ELF-1 (cell line): ENCODE measurements at places on chromosomes 7 and 10.

DNA sequence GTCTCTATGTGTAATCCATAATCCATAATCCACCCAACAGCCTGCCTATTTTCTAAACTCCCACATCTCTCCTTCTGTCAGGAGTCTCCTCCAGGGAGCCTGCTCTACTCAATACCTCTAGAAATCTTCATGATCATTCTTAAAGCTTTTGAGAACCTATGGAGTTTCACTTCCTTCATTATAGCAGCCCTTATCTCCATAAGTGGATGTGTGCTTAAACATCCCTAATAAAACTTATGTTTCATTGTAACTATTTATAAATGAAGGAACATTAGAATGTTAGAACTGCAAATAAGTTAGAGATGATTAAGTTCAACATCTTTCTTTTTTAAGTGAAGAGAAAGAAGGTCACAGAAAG, 8.5 kb downstream of the CPED1 start:
- DNase-seq, result no peak

DNA sequence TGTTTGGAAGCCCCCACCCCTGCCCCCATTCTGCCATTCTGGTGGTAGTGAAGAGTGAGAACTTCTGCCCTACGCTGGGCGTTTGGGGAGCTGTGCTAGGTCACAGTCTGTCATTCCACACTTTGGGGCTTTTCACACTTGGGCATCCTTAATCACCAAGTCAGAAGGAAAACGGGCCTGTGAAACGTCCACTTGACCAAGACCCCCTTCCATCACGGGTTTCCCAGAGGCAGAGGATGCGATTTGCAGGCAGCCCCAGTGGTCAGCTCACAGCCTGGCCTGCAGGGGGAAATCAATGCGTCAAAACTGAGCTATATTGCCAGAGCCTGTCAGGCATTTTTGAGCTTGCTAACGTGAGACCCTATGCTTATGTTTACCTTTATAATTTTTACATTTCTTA, 663.3 kb upstream of the MGMT start:
- DNase-seq, result no peak

GRCh38 chr7:55254596-55255495, 110.3 kb upstream of the LANCL2 start:
- peak; percentile 93 for DNase-seq

GRCh38 chr10:7070950-7071349, 339.9 kb downstream of the SFMBT2 start:
- DNase-seq, result no peak

GRCh38 chr7:1268866-1269265, 36.2 kb downstream of the UNCX start:
- no peak for DNase-seq

DNA sequence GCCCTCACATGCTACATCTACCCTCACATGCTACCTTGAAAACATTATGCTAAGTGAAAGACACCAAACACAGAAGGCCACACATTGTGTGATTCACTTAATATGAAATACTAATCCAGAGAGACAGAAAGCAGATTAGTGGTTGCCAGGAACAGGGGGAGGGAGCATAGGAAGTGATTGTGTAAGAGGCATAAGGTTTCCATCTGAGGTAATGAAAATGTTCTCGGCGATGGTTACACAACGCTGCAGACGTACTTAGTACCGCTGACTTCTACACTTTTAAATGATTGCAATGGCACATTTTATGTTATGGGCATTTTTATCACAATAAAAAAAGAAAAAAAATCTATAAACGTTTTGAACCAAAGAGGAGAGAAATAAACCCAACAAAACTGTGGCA, 742.3 kb downstream of the TYW1 start:
- no peak for DNase-seq
